ENCODE measurements at places on chromosomes 12 and 14.

GRCh38 chr12:124764870-124765580, 98.6 kb downstream of the SCARB1 start:
- DNase-seq = no peak

GRCh38 chr14:77276295-77276935, 5.4 kb upstream of the NGB start:
- DNase-seq = no peak

- no peak for DNase-seq
Measured at GRCh38 chr12:6982532-6982931, 11.8 kb downstream of the EMG1 start.

GRCh38 chr14:58833634-58834378, 196.0 kb downstream of the DACT1 start:
- DNase-seq = no peak

- DNase-seq = no peak
Measured at GRCh38 chr14:98010784-98011183, 1213.6 kb downstream of the VRK1 start.

- no peak for DNase-seq
Measured at GRCh38 chr12:79127271-79127751, 262.7 kb downstream of the SYT1 start.

GRCh38 chr14:26966908-26967307, 369.1 kb upstream of the NOVA1 start:
- DNase-seq = no peak

DNA sequence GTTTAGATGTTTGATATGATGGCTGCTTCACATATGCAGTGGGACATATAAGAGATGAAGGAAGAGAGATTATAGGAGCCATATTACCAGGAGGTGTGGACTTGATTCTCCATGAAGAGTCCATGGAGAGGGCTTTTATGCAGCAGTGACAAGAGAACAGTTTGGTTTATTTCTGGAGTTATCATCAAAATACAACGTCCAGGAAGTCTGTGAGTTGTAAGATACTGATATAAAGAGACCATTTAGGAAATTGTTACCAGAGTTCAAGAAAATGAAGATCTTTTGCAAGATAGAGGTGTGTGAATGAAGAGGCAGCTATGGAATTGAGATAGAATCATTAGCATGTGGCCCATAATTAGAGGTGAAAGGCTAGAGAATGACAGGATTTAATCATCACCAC, 431.7 kb downstream of the NPAS3 start:
- DNase-seq = no peak

DNA sequence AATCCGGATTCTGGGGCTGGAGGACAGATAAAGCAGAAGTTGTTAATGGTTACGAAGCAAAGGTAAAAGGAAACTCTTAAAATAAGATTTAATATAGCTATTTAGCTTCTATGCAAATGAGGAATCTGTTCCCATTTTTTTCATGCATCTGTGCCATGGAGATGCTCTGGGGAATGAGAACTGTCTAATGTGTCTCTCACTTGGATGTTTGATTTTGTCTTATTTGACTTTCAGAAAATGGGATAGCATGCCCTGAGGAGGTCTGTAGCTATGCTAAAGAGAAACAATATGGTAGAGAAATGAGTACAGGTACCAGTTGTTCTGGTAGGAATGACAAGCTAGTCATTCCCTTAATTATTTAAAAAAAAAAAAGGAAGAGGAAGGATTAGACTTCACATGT, 24.3 kb downstream of the C12orf76 start:
- no peak for DNase-seq

All from activated CD4-positive, alpha-beta memory T cell treated with anti-CD3 and anti-CD28 coated beads for 36 hours (primary cell).